HL-60 (cell line): ENCODE measurements at places on chromosomes 5 and 9.

- DNase-seq, result peak; percentile 43
These were observed 70.1 kb downstream of the ZFAND5 start for GRCh38 chr9:72294936-72295335.

- no peak for DNase-seq
These were observed 17.5 kb downstream of the SLC31A1 start for GRCh38 chr9:113238859-113239232.

GRCh38 chr9:131475956-131476776 is 26.6 kb upstream of the POMT1 start:
- no peak for DNase-seq

DNA sequence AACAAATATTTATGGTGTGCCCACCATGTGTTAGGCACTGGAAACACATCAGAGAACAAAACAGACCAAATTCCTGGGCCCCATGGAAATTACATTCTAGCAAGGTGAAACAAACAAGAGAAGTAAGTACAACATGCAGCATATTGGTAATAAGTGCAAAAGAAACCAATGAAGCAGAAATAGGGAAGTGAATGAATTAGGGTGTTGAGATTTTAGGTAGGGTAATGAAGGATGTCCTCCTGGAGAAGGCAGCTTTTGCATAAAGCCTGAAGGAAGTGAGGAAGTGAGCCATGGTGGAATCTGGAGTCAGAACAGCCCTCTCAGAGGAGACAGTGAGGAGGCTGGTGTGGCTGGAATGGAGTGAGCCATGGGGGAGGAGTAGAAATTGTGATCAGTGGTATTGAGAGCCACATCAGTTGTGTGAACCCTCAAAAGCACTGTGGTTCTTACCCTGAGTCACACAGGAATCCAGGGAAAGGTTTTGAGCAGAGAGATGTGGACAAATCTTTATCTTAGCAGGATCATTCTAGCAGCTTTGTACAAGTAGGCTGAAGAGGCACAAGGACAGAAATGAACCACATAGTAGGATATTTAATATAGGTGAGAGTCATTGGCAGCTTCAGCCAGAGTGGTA is 52.7 kb upstream of the ARL15 start:
- DNase-seq, result no peak

GRCh38 chr9:136861874-136862457 is 4.1 kb downstream of the EDF1 start:
- no peak for DNase-seq

DNA sequence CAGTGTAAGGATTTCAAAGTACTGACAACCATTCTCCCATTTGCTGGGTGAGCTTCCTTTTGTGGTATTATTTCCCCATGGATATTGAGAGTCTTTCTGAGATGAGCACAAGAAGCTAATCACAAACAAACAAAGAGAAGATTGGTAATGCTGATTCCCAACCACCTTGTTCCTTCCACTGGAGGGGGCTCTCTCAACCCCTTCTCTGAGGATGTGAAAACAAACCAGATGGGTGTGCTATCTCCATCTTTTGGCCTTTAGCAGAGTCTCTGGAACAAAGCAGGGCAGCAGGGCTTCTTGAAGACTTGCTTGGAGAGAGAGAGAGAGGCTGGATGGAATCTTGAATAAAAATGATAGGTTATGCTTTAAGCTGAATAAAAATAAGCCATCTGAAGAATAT is 576.7 kb upstream of the ZNF462 start:
- DNase-seq, result no peak

GRCh38 chr9:123246534-123246933 is 21.9 kb downstream of the STRBP start:
- DNase-seq, result no peak

- DNase-seq, result no peak
These were observed 291.1 kb upstream of the TUT7 start for GRCh38 chr9:86645303-86645702.

GRCh38 chr5:76790632-76791290 is 28.1 kb upstream of the F2RL1 start:
- DNase-seq, result no peak

DNA sequence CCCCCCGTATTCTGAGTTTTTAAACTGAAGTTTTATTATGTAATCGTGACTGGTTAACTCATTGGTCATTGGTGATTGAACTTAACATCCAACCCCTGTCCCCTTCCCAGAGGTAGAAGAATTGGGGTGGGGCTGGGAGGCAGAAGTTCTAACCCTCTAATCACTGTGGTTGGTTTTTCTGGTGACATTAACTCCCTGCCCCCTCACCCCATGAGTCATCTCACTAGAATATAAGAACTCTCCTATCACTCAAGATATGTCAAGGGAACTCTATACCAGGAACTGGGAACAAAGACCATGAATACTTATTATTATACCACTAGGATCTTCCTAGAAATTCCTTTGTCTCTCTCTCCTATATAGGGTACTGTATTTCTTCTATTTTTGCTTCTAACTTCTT is 52.3 kb upstream of the CAVIN4 start:
- DNase-seq, result no peak

DNA sequence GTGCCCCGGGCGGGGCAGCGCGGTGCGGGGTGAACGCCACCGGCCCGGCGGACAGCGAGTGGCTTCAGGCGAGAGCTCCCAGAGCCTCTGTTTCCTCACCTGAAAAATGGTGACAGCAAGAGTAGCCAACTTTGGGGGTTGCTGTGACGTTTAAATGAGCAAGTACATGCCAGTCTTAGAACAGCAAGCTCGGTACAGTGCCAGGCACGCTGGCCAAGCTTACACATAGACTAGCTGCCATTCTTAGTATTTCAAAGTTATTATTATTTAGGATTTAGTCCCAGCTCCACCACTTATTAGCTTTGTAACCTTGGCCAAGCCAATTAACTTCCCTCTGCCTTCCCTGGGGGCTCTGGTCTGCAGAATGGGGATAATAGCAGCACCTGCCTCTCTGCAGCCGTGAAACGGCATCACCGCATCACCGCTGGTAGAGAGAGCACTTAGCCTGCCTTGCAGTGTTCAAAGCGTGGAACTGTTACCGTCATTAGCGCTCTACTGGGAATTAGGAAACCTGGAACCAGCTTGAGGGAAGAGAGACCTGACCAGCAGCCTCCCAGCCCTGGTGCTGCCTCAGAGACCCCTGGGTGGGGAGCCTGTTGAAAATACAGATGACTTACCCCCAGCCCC is at the start of gene C9orf50:
Gene C9orf50, minus strand, starts transcription at position 433 of the 627 bp plus-strand sequence. CDS start 527 bp downstream, outside the sequence.
- no peak for DNase-seq

- no peak for DNase-seq
These were observed 603.3 kb downstream of the EFNA5 start for GRCh38 chr5:107067395-107067794.

DNA sequence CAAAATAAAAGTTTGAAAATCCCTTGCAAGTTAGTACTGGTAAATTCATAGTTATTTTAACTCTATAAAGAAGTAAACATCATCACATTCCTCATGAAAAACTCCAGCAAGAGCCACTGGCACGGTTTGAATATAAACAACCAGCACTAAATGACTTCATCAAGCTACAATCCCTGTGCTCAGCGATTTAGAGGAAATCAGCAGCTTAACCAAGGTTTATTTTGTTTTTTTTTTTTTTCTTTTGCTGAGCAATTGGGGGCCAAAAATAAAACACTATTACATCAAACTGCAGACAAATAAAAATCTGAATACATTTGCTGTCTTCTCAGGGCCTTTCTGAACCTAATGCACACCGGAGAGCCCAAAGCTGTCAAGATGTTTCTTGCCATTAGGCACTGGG is 106.2 kb upstream of the SLC24A2 start:
- DNase-seq, result no peak

GRCh38 chr9:109585796-109586195 is 87.7 kb upstream of the PTPN3 start:
- DNase-seq, result no peak

- no peak for DNase-seq
These were observed 19.9 kb upstream of the CYLC2 start for GRCh38 chr9:102975251-102975650.

- DNase-seq, result no peak
These were observed 39.5 kb downstream of the CCNJL start for GRCh38 chr5:160272889-160273288.

DNA sequence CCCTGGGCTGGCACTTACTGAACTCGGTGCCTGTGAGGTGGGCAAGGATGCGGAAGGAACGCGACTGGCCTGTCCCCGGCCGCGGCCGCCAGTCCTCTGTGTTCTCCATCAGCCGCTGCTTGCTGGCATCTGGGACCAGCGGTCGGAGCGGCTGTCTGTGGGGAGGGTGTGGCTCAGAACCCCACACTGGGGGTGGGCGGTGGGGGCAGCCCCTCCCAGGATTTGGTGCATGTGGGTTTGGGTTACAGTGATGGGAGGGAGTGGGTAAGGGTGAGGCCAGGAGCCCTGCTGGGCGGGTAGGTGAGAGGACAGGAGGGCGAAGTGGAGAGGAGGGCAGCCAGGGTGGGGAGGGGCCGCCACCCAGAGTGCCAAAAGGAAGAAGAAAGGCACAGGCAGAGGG is 6.4 kb downstream of the PDLIM7 start:
- no peak for DNase-seq

DNA sequence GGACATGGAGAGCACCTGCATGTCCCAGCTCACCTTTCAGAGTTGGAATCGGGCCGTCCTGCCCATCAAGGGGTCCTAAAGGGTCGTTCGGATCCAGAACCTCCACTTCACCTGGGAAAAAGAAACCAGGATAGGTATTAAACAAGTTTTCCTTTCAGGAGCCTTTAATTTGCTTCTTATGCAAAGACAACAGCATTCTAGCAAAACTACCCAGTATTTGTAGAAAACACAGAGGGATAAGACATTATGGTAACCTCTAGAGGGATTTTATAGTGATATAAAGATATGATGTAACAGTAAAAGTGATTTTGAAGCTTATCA is 174.4 kb downstream of the ROR2 start:
- DNase-seq, result no peak

GRCh38 chr9:111898331-111899096 is 1.9 kb downstream of the UGCG start:
- no peak for DNase-seq

GRCh38 chr5:176609724-176610434 is at the start of gene GPRIN1:
Gene GPRIN1 (minus strand): TSS chr5:176610156. CDS start chr5:176599834, 10,322 bp downstream.
- DNase-seq, result peak; percentile 21

- DNase-seq, result no peak
These were observed 5.9 kb upstream of the ZFP62 start for GRCh38 chr5:180866985-180867384.

GRCh38 chr9:93713716-93714115 is 137.3 kb downstream of the PHF2 start:
- peak; percentile 5 for DNase-seq
